ENCODE measurements at places on chromosomes 7 and 10.
A peak's percentile ranks its signal among the peaks of the same experiment; 100 is the strongest.

- DNase-seq: no peak
Measured at GRCh38 chr10:122115874-122116273, 126.9 kb downstream of the TACC2 start.

GRCh38 chr10:75531571-75532031, 100.2 kb downstream of the LRMDA start:
- DNase-seq: no peak

- DNase-seq: no peak
Measured at GRCh38 chr7:37193087-37193774, 255.4 kb downstream of the ELMO1 start.

GRCh38 chr10:130967784-130968183, 343.7 kb downstream of the TCERG1L start:
- DNase-seq: no peak

GRCh38 chr10:16788125-16788524, 29.1 kb downstream of the RSU1 start:
- DNase-seq: no peak

DNA sequence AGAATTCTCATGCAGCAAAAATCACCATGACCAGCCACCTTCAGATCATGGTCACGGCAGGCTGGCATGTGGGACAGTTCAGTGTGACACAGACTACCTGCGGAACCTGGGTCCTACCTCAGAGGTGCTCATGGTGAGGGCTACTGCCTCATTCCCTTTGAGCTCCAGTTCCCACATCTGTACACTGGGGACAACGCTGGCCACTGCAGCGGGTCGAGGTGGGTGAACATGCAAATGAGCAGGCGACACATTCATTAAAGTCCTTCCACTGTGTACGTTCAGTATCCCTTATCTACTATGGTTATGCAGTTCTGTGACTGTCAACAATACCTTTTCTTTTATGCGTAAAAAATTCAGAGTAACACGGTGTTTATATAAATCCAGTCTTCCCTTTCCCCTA, 218.7 kb upstream of the AOAH start:
- DNase-seq: no peak

- DNase-seq: no peak
Measured at GRCh38 chr10:74983383-74983782, 128.1 kb upstream of the SAMD8 start.

DNA sequence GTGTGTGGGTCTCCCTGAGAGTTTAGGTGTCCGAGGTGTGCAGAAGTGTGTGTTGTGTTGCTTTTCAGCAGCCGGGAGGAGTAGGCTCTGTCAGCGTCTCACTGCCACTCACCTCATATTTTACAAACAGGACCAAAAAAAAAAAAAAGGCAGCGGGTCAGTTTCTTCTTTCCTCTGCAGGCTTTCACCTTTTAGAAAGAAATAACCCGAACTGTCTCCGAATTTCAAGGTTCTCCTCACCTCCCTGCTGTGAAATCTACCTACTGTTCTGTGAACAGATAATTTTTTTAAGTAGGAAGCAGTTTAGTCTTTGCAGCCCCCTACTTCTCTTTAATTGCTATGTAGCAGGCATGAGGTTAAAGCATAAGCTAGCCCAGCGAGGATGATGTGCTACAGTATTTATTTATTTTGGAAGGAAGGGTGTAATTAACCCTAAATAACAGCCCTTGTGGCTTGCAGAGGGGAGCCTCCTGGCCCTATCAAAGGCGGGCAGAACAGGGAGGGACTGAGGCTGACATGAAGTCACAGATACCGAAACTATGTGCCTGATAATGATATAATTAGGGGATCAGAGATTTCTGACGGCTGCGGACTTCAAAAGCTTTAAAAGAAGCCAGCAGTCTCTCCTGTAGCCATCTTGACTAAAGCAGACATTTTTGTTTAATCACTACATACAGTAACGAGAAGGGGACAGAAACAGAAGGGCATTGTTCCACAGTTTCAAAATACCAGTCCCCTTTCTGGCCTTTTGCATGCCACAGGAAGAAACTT, 1.6 kb downstream of the BAMBI start:
- DNase-seq: no peak

- no peak for DNase-seq
Measured at GRCh38 chr7:3080106-3080505, 36.4 kb upstream of the CARD11 start.

GRCh38 chr7:151717415-151717814, 159.5 kb downstream of the PRKAG2 start:
- DNase-seq: no peak

GRCh38 chr10:60230892-60231291, 158.8 kb downstream of the ANK3 start:
- no peak for DNase-seq

DNA sequence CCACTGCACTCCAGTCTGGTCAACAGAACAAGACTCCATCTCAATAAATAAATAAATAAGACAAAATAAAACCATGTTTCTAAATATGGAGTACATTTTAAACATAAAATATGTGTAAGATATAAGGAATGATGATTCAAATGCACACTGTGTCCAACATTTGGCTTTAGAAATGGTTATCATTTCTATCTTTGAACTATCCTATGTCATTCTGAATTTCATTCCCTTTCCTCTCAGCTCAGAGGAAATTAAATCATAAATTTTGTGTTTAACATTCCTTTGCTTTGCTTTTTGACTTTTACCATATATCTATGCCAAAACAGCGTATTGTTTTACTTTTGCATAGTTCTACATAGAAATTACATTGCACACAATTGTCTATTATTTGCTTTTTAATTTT, 130.9 kb downstream of the GNAT3 start:
- no peak for DNase-seq

GRCh38 chr10:133139551-133140065, 20.4 kb upstream of the KNDC1 start:
- DNase-seq: no peak

- peak; percentile 19 for DNase-seq
Measured at GRCh38 chr7:132276234-132276630, 300.0 kb downstream of the PLXNA4 start.

DNA sequence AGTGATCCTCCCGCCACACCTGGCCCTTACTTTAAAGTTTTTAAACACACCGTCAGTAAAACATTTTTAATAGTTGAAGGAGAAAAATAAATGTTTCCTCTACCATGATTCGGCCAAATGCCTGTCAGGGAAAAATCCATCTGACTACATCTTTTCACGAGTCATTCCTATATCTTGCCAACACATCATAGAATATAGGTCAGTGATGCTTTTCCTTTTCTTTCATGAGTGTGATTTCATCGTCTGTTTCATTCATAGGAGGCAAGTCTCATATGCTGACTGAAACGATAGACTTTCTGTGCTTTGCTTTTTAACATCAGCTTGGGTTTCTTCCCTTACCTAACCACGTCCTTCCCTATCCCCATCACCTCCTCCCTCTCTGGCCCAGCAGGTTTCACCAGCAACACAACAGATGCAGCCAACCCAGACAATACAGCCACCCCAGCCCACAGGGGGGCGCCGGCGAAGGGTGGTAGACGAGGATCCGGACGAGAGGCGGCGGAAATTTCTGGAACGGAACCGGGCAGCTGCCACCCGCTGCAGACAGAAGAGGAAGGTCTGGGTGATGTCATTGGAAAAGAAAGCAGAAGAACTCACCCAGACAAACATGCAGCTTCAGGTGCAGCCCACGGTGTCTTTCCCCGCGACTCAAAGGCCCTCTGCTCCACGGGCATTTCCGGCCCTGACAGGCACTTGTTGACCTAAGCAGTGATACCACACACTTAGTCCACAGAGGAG, 149.2 kb downstream of the TRIL start:
- no peak for DNase-seq

GRCh38 chr10:71040846-71041605, 152.7 kb upstream of the PCBD1 start:
- DNase-seq: no peak

GRCh38 chr7:129188372-129188891, at the start of gene SMO:
Gene SMO, plus strand, starts transcription at chr7:129188633. Its CDS starts 519 bp downstream, at chr7:129189152.
- DNase-seq: no peak

DNA sequence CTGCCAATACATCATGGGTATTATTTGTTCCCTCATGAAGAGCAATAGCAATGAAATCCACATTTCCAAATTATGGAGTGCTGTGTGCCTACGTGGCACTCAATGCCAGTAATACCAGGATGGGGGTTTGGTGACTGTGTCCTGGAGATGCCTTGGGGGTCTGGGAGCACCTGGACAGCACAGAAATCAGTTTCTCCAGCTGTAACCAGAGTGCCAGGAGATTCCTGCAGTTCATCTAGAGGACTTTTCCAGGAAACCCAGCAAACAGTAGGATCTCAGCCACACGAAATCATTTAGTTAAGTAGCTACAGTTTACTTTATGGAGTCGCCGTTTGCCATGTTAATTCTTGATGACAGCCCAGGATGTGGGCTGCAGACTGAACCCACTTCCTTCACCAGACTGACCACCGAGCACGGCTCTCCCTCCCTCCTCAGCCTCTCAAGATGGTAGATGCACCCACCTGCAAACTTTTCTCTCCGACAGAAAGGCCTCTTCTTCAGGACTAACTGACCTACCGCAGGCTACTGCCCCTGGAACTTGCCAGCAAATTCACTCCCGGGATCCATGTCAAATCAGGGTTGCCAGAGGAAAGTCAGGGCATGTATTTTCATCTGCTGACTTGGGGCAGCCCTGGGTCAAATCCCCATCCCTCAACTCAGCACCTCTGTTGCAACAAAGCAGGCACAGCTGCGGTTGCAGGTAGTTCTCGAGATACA, 30.3 kb downstream of the MKI67 start:
- DNase-seq: no peak

DNA sequence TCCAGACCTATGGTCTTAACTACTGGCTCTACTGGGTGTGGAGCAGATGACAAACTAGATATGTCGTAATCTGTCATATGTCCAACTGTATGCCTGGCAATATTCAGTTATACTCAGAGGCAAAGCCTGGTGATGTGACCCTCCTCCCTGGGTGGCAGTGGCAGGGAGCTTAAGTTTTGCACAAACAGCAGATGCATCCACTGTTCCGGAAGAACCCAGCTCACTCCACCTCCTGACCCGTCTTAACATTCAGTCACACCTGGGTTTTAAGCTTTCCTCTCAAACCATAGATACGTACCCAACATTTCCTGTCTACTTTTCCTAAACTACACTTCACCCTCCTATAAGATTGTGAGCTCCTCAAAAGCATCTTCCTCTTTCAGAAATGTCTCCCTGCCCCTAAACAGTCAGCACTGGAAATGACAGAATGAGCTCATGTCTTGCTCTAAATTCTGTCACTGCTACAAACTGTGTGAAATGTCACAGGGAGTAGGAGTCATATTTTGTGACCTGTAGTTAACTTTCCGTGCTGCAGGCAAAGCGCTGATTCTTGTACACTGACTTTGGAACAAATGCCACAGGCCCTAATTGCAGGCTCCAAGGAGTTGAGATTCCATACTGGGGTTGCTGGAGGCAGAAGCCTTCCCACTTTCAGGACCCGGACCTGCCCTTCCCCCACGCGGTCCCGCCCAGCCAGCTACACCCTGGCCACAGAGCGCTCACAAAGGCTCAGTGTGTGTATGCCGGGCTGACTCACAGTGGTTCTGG, 23.9 kb downstream of the SCD start:
- no peak for DNase-seq

GRCh38 chr7:36275735-36276284, 113.9 kb upstream of the ANLN start:
- DNase-seq: no peak

GRCh38 chr10:24825551-24825950, 101.9 kb upstream of the ARHGAP21 start:
- no peak for DNase-seq

DNA sequence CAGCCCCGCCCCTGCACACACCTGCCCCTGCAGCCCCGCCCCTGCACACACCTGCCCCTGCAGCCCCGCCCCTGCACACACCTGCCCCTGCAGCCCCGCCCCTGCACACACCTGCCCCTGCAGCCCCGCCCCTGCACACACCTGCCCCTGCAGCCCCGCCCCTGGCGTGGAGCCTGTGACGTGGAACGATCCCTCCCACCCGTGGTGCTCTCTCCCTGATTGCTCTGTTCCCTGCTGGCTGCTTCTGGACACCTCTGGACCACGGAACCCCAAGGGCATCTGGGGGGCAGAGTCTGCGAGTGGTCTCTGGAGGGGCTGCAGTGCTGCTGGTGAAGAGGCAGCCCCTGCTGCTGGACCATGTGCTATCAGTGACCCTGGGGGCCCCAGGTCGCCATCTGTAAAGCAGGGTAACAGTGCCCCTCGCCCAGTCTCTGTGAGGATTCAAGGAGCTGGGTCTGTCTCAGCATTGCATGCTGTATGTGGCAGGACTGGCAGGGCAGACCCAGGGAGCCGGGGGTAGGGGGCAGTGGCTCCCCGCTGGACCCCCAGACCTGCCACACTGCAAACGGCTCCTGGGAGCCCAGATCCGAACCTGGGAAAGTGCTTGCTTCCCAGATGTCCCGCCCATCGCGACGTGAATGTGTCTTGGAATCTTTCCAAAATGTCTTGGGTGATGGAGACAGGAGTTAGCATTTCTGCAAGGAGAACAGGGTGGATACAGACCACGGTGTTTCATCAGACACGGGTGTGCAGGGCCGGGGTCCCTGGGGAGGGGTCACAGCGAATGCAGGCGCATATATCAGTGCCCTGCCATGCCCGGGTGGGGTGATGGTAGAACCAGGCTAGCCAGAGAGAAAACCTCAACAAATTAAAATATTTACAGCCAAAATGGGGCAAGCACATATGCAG, 27.9 kb upstream of the NKX6-2 start:
- DNase-seq: no peak

GRCh38 chr7:1659696-1660095, 10.4 kb upstream of the ELFN1 start:
- no peak for DNase-seq

DNA sequence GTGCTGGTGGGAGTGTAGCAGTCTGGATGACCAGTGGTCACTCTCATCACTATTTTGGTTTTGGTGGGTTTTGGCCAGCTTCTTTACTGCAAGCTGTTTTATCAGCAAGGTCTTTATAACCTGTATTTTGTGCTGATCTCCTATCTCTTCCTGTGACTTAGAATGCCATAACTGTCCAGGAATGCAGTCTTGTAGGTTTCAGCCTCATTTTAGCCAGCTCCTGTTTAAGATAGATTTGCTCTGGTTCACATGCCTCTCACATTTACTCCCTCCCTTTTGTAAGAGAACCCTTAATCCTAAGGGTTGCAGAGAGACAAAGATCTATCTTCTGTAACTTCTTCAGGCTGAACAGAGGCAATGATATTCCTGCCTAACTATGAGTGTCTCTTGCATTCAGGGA, 51.2 kb upstream of the INHBA start:
- no peak for DNase-seq

DNA sequence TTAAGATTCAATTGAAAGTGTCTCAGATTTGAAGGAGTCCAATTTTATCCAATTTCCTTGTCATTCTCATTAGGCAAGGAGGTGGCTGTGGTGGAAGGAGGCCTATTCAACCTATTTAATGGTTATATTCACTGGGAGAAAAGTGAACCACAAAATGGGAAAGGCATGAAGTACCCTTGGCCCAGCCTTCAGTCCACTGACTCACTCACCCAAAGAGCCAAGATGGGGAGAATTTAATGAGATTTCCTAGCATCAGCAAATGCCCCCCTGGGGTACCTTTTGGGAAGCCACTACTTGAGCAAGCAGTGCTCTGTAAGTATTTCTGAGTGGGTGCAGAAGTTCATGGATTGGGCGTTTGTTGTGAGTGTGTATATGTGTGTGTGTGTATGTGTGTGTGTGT, 144.1 kb downstream of the NRP1 start:
- no peak for DNase-seq

Data from NCI-H2171 (cell line).